ENCODE measurements at places on chromosomes 11 and 22.

DNA sequence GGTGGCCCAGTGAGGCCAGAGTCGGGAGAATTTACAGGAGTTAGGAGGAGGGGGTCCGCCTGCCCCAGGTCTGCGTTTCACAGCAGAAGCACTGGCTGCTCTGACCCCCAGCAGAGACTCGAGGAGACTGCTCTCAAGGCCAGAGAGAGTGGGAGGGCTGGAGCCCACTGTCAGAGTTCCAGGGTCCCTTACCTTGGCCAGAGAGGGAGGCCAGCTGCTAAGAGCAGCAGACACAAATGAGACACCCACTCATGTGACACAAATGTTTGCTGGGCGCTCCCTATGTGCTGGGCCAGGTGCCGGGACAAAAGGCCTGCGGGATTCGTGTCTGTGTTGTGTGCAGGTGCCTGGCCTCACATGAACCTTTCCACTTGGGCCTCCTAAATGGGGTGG, 2.8 kb upstream of the TNFRSF13C start:
- DNase-seq, result peak; percentile 43

- no peak for DNase-seq
Measured at GRCh38 chr11:18590571-18590970, 2.0 kb upstream of the UEVLD start.

- DNase-seq, result no peak
Measured at GRCh38 chr11:125588505-125588904, 4.1 kb upstream of the STT3A start.

GRCh38 chr11:19970944-19971343, 189.3 kb downstream of the DBX1 start:
- DNase-seq, result no peak

DNA sequence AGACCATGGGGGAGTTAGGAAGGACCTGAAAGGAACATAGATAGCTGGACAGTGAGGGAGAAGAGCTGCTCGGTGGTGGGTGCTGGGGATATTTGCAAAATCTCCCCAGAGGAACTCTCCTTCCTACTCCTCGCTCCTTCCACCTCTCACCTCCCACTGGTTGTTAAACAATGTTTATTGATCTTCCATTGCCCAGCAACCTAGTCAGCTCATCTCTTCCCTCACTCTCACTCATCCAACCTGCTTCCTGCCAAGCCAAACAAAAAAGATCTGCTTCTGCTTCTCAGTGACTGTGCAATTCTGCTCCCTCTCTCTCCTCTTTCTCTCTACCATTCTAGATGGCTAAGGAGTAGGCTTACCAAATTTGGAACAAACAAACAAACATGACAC, 115.0 kb downstream of the SLC1A2 start:
- no peak for DNase-seq

GRCh38 chr11:77886401-77886800, 65.5 kb downstream of the AAMDC start:
- DNase-seq, result no peak

DNA sequence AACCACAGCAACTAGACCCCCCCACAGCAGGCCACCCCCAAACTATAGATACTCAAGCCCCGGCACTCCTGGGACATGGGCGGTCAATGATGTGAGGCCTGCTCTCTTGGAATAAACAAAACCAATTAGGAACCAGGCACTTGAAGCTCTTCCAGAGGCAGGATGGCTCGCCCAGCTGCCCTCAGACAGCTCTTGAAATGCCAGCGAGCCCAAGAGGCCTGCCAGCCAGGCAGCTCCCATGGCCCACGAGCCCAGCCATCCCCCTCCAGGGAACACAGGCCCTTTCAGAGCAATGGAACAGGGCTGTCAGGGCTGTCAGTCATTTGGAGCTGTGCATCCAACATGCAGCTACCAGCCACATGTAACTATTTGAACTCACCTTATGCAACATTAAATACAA, 34.0 kb upstream of the TFIP11 start:
- DNase-seq, result no peak

- peak; percentile 57 for DNase-seq
Measured at GRCh38 chr11:35412285-35412684, 7.1 kb downstream of the SLC1A2 start.

GRCh38 chr11:36594316-36594989, at the start of gene IFTAP:
Gene IFTAP (plus strand): TSS chr11:36594502. CDS start chr11:36610104, 15,602 bp downstream.
- DNase-seq, result peak; percentile 71

GRCh38 chr11:110951950-110952503, 239.8 kb upstream of the ARHGAP20 start:
- no peak for DNase-seq

- DNase-seq, result peak; percentile 38
Measured at GRCh38 chr11:123211981-123212380, 16.9 kb upstream of the CLMP start.

DNA sequence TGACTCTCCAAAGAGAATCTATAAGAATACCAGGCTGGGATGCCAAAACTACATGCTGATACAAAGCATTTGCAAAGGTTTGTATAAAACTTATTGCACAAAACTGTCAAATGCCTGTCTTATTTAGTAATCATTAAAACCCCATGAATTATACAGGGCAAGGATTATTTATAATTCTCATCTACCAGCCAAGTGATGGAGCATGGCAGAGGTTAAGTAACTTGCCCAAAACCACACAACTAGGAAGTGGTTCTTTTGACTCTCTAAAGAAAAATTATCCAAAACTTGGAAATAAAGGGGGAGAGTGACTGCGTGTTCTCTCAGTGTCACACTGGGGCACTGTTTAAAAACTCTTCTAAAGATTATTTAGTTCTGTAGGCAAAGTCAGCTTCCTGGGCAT, 17.4 kb upstream of the CLMP start:
- no peak for DNase-seq

- DNase-seq, result no peak
Measured at GRCh38 chr22:35202376-35202775, 54.9 kb upstream of the HMGXB4 start.

- peak; percentile 78 for DNase-seq
Measured at GRCh38 chr11:113628912-113629311, 77.2 kb downstream of the TMPRSS5 start.

DNA sequence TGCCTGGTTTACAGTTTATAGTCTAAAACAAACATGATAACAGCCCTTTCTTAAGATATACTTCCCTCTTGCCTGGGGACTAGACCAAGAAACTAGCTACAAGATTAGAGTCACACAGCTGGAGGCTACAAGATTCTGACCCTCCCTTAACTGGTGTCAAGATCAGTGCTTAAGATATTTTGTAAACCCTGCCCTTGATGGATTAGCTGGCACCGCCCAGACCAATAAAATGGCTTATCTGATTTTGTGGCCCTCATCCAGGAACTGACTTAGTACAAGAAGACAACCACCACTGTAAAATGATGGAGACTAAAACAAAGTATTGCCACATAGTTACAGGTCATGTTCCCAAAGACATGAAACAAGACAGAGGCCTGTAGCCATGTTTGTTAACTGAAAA, 53.4 kb downstream of the FAM181B start:
- no peak for DNase-seq

GRCh38 chr11:72682858-72683243, 8.6 kb upstream of the PDE2A start:
- no peak for DNase-seq

DNA sequence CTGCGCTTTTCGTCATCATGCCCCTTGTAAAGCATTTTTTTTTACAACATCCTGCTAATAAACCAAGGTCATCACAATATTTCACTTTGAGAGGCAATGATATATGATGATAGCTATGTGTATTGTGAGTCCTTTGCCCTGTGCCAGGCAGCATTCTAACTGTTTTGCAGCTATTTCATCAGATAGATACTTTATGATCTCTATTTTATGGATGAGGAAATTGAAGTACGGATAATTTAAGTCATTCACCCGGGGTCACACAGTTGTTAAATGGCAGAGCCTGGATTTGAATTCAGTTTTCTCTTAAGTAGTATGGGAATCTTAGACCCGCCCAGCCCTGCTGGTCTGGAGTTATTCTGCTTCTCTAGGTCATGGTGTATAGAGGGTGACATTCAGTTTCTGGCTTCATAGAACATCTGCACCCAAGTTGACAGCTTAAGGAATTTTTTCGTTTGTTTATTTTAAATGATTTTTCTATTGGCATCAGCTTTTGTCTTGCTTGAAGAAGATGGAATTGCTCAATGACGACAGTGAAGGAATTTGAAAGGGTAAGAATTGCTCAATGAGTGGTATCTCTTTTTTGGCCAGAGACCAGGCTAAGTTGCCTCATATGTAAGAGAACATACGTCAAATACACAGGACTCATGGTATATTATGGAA, 926 bp downstream of the PRR5L start:
- no peak for DNase-seq

DNA sequence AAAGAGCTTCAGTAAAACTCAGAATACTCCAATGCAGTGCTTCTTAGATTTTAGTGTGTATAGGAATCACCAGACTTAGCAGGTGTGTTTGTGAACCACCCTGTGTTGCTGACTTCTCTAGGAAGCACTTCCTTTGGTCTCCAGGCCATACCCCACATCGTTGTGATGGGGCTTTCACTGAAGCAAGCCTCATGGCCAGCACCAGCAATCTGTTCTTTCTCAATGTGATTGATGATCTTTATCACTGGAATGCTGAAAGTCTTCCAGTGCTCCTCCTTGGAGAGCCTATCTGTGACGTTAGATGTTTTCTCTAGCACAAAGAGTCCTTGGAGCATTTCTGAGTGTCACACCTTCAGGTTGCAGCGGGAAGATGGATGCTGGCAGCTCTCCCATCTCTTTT, 280.5 kb downstream of the DDX10 start:
- no peak for DNase-seq

DNA sequence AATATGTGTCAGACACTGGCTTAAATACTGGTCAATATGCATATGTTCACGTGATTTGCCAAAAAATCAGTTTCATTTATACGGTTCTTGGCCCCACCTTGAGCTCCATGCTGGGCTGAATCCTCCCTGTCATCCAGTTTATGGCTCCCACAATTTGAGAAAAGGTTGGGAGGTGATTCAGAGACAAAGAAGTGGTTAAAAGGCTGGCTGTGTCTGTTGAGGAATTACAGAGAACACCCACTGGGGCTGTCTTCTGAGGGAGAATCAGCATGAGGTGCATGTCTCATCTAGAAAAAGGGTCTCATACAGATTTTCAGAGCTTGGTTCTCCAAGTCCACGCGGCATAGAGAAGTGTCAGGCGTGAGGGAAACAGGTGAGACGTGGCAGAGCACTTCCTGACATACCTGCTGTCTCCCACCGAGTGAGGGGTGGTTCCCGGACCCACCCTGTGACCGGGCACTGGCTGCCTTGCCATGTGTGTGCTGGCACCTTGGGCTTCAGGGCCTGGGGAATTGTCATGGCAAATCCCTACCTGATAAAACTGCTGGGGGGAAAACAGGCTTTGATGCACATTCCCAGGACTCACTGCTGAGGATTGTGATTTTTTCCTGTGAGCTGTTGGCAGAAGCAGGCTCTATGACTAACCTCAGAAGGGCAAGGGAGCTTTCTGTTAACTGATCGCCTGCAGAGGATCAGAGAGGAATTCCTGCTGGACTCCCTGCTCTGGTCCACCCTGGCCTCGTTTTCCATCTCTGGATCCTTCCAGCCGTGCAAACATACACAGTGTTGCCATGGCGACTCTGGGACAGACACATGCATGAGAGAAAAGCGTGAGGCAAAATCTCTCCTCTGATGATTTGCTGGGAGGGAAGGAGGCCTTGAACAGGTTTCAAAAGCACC, 223.6 kb downstream of the ADAMTS15 start:
- DNase-seq, result peak; percentile 22

GRCh38 chr22:27150544-27150941, 493.2 kb downstream of the MIAT start:
- DNase-seq, result no peak

- DNase-seq, result no peak
Measured at GRCh38 chr11:83004746-83005556, 66.7 kb downstream of the RAB30 start.

DNA sequence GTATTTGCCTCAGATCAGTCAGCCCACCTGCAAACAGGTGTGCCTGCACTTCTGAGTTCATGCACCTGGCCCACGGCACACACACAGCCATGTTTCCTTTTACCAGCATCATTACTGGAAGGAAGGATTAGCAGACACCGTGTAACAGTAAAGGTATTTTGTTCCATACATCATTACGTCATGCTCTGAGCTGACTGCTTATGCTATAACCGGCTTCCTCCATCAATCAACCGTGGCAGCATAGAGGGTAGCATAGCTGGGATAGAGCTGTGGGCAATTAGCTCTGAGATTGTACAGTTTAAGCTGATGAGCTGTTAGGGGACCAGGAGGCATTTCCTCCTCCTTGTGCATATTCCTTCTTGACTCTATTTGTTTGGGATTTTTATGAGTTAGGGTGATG, 102.4 kb downstream of the ME3 start:
- DNase-seq, result no peak

GRCh38 chr11:10322830-10323792, 18.2 kb downstream of the ADM start:
- no peak for DNase-seq

- DNase-seq, result peak; percentile 98
Measured at GRCh38 chr22:50627642-50628542, at the start of gene ARSA. Gene ARSA (minus strand): TSS chr22:50628152. CDS start chr22:50627779, 373 bp downstream.

DNA sequence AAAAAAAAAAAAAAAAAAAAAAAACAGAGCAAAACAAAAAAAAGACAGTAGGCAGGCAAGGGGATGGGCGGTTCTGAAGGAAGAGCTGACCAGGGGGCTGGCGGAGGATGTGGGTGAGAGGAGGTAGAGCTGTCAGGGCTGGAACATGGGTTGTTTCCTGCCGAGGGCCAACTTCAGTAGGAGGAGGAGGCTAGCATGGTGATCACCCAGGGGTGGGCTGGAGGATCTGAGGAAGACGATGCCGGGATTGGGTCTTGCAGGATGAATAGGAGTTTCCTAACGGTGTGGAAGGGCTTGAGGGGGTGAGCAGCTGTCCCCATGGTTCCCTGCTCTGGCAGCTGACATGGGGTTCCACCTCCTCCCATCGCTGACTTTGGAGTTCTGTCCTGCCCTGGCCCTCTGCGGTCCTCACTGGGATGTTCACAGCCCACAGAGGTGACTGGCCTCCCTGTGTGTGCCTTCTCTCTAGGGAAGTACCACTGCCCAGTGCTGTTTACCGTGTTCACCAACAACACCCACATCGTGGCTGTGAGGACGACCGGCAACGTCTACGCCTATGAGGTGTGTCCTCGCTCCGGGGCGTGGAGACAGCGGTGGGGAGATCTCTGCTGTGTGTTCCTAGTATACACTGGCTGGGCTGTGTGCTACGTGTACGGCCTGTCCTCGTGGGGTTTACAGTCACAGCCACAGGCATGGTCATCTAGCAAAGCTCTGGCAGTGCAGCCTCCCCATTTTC, 15.2 kb downstream of the PPIL2 start:
- DNase-seq, result no peak

GRCh38 chr22:19238900-19239299, 52.6 kb downstream of the CLTCL1 start:
- no peak for DNase-seq

Data from H7 (cell line).